ENCODE measurements at places on chromosomes 12 and 14. TPM values are rescaled to one million over a fixed set of nuclear protein-coding genes. Genes with fewer than 3 reads are reported as not detected.

GRCh38 chr14:33534632-33535031 is 416.2 kb downstream of the EGLN3 start:
- no peak for DNase-seq

GRCh38 chr12:124492879-124493808 is 74.3 kb downstream of the NCOR2 start:
- no peak for DNase-seq

GRCh38 chr14:66483322-66483721 is 2.8 kb upstream of the CCDC196 start:
- no peak for DNase-seq

- no peak for DNase-seq
Observed at GRCh38 chr14:91163316-91163715, 49.4 kb downstream of the DGLUCY start.

GRCh38 chr12:20560935-20561334 is 134.2 kb upstream of the SLCO1C1 start:
- no peak for DNase-seq

GRCh38 chr12:89846473-89847055 is 137.9 kb upstream of the ATP2B1 start:
- DNase-seq: no peak

GRCh38 chr12:57215668-57216013 is 953 bp upstream of the NXPH4 start:
- peak; percentile 77 for DNase-seq

RASSF9 gene
- total RNA-seq: not detected

- DNase-seq: no peak
Observed at GRCh38 chr14:75399843-75400775, 27.7 kb upstream of the JDP2 start.

KRT2 gene
- total RNA-seq: not detected

DNA sequence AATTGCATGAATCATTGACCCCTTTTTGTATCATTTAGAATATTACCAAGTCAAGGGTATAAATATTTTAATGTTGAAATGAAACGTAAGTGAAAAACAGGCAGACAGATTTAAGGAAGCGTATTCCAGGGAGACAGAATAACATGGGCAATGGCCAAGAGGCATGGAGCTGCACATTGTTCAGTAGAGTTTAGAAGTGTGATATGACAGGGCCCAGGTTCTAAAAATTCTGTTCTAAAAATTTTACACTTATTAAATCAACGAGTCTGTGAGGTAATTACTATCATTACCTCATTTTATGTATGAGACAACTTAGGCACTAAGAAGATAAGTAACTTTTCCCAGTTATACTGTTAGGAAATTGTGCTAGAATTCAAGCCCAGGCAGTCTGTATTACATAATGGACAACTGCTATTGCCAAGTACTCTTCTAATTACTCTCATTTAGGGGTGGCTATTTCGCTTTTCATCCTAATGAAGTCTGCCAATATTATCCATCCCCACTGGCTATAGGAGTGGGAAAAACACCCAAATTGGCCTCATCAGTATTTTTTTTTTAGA is 103.2 kb upstream of the NAV3 start:
- no peak for DNase-seq

DNA sequence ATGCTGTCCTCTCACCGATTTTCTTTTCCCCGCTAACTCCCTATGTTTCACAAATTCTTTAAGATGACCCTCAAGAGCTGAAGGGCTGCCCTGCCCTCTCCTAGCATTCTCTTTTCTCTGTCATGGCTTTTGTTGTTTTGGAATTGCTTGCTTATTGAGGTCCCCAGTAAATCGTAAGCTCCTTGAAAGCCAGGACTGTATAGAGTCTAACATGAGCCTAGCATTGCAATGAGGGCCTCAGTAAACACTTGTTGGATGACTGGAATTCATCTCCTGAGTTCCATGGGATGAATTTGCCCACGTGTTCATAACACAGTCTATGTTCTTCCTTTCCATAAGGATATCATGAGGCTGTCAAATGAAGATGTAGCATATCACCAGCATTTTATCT is 92.2 kb downstream of the APAF1 start:
- no peak for DNase-seq

DNA sequence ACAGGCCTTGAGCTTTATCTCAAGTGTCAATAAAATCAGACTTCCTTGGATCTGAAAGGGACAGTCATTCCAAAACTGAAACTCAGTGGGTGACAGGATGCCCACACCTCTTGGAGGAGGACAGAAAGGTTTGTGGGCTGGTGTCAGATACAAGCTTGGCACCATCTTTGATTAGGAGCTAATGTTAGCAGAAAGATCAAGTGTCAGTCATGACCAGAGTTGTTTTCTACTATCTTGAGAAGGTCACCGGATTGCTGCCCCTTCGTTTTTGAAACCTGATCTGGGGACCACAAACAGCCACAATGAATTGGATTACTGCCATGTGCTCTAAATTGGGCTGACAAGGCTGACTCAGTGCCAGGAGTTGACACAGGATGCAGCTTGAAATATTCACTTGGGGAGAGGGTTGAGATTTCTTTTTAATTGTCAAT is 88.3 kb downstream of the OTOGL start:
- DNase-seq: no peak

C12orf50 gene
- 0.10 TPM for total RNA-seq

CLEC4C gene
- total RNA-seq: 0.39 TPM

AICDA gene
- 0.94 TPM for total RNA-seq

LALBA gene
- total RNA-seq: not detected

DNA sequence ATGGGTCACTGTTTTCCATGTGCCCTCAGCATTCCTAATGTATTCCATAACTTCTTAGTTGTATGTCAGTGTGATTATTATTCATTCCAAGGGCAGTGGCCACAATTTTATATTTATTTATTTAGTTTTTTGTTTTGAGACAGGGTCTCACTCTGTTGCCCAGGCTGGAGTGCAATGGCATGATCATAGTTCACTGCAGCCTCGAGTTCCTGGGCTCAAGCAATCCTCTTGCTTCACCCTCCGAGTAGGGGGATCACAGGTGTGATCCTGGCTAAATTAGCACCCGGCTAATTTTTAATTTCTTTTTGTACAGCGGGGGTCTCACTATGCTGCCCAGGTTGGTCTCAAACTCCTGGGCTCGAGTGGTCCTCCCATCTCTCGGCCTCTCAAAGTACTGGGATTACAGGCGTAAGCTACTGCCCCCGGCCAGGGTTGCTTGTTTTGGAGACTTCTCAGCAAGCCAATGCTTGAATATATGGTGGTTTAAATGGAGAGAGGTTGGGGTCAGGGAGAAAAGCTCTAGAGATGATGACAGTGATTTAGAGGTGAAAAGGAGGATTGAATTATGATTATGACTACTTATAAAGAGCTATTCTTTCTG is 7.6 kb downstream of the GPRC5A start:
- no peak for DNase-seq

- DNase-seq: no peak
Observed at GRCh38 chr12:43766291-43766690, 7.5 kb downstream of the IRAK4 start.

DNA sequence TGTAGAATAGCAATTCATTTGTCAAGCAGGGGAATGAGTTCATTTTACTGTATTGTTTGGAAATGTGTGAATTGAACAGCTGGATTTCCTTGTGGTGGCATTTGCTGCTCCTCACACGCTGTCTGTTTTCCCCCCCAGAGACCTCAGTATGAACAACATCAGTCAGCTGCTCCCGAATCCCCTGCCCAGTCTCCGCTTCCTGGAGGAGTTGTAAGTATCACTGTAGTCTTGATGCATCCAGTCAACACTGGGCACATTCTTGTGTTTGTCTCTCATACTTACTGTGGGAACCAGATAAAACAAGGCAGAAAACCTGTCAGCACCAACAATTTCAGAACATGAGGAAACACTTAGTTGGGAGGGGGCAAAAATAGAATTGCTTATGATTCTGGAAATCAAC is 64.9 kb downstream of the LGR5 start:
- peak; percentile 4 for DNase-seq

BDKRB2 gene
- not detected for total RNA-seq

GRCh38 chr12:94143438-94143837 is 4.9 kb upstream of the PLXNC1 start:
- DNase-seq: no peak

DNA sequence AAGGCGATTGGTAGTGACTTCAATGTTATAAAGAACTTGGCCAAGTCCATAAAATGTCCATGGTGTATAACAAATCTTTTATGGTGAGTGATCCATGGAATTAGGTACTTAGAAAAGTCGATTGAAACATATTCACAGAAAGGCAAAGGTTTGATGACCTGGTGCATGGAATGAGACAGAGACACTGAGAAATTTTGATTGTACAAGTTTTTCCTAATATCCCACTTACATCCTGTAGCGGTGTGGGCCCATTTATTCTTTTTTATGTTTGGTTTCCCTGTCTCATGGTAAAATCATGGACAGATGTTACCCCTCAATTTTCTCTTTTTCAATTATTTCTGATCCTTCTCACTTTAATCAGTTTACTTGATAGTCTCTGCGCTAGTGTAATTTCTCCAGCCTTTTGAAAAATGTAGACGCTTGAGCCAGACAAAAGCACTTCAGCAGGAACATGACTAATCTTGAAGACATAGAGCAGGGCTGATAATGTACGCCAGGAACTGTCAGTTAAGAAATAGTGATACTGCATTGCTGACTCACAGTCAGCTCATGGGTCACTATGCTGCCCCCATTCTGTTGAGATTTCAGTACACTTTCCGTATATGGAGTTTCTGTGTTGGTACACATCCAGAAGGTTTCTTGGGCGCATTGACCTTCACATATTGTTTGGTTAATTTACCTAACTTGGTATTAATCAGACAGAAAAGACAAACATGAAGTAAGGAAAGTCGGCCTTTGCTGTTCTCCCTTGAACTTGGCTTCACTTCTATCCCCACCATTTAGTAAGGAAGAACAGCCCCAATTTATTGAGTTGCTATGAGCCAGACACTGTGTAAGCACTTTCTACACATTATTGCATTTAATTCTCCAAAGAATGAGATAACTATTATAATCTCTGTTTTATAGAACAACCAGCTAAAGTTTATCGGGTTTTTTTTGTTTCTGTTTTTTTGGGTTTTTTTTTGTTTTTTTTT is 841.7 kb downstream of the DIO2 start:
- DNase-seq: no peak

SAMD4A gene
- 13.7 TPM for total RNA-seq

ARHGEF25 gene
- total RNA-seq: 0.15 TPM

DNA sequence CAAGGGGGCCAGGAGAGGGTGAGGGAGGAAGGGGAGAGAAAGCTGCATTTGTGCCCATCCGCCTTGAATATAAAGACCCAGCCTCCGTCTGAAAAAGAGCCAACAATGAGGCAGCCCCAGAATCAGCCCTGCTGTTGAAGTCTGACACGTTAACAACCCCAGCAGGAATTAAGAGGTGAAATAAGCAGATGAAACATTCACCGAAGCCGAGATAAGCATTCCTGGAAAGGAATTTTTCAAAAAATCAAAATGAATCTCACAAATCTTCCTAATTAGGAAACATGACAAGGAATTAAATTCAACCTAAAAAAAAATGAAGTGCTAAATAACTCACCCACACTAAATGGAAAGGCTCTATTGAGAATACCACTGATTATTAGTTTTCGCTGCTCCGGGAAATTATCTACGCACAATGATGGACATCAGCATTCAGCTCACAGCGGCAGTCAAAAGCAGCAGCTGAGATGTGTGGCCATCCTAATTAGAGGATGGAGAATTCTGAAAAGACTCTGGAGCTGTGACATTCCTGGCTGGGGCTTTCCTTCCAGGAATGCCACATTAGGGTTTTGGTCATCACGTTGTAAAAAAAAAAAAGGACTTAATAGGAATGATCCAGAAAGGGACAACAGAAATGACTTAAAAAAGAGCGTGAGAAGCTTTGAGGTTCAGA is 8.2 kb upstream of the PARP11 start:
- no peak for DNase-seq

SALL2 gene
- total RNA-seq: 2.5 TPM

PKP2 gene
- not detected for total RNA-seq

DNA sequence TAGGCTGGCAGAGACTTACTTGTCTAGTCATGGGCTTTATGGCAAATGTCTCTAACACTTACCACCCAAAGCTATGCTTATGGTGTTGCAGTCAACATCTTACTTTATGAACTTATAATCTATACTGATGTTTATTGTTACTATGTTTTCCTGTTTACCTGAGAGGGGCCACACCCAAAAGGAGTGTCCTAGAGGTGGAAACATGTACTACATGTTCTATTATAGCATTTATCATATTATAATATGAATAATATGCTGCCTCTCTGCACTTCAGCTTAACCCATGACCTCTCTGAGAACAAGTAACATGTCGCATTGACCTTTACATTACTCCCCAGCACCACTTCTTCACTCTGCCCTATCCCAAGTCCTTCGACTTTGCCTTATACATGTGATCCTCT is 501.8 kb downstream of the ETNK1 start:
- DNase-seq: no peak

Measured in B cell (primary cell).